ENCODE measurements at places on chromosomes 2 and 18.

- no peak for ATAC-seq
Observed at GRCh38 chr18:37869051-37869450, 303.5 kb upstream of the CELF4 start.

DNA sequence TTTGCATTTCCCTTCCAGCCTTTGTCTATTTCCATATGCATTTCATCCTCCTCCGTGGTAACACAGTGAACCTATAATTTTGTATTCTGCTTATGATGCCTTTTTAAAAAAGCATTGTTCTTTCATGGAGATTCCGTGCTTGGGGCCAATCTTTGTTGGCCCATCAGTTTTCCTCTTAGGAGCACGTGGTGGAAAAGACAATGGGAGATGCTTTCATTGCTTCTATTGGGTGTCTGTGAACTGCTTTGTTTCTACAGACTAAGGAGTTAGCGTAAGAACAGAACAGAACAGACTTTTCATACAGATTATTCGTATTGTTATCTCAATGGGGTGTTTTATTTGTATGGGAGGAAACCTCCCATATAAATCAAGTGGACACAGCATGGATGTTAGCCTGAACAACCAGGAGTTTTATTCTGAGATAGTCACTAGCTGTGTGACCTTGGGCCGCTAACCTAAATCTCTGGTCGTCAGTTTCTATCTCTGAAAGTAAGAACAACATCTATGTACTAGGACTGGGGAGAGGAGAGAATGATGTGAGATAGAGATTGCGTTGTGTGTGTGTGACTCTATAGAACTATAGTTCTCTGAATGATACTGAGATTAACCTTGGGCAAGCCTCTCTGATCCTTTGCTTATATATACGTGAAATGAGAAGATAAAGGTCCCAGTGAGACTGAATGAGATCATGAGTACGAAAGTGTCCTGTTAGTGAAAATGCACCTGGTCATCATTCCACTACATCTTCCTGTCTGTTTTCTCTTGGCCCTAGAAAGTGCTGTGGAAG lies 22.9 kb upstream of the YWHAQ start:
- no peak for ATAC-seq

DNA sequence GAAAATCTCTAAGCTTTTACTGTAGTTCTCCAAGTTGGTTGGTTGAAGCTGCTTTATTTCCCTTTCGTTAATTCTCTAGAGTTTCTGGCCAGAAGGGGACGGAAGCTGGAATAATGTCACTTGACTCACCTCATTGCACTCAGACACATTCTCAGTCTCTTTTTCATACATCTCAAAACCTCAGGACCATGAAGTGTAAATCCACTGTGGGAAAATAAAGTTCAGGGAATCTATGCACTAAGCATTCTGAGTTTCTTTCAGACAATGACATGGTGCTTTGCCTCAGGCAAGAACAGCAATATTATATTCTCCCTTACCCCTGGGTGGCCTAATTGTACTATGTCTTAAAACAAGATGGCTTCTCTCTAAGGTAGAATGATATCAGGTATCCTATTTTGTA lies 167.8 kb downstream of the PRPF40A start:
- no peak for ATAC-seq

DNA sequence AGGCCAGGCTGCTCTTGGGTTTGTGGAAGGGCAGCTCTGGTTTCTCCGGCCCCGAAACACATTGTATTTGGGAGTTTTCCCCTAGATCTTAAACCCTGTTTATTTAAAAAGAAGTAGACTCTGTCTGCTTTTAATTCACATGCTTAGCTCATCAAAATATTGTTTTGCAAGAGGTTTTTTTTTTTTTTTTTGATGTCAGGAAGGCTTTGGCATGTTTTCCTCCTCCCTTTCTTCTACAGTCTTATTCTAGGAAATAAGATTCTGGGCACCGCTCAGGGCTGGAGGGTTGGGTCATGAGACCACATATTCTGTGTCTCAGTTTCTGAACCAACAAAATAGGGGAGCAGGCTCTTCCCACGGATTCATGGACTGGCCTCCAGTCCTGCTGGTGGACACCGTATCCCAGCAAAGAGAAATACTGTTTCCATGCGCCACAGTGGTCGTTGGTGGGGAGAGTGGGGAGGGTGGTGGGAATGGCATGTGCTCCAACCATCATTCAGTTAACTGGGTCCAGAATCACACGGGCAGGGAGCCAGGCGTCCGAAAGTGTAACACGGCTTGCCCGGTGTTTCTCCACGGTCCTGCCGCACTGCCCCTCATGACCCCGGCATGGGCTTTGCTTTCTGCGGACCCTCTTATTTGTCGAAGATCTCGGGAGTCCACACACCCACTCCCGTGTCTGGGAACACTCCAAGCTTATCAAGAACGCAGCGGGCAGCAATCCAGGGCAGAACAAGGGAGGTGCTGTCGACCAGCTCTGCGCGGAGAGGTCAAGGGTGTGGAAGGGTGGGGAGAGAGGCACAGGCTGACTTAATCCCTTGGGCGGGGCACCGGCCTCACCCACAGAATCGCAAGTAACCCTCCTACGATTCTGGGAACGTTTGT lies 176.7 kb downstream of the GLI2 start:
- ATAC-seq = no peak

- ATAC-seq = no peak
Observed at GRCh38 chr2:17680119-17680518, 73.5 kb downstream of the SMC6 start.

- no peak for ATAC-seq
Observed at GRCh38 chr2:134352844-134353243, 99.0 kb downstream of the MGAT5 start.

DNA sequence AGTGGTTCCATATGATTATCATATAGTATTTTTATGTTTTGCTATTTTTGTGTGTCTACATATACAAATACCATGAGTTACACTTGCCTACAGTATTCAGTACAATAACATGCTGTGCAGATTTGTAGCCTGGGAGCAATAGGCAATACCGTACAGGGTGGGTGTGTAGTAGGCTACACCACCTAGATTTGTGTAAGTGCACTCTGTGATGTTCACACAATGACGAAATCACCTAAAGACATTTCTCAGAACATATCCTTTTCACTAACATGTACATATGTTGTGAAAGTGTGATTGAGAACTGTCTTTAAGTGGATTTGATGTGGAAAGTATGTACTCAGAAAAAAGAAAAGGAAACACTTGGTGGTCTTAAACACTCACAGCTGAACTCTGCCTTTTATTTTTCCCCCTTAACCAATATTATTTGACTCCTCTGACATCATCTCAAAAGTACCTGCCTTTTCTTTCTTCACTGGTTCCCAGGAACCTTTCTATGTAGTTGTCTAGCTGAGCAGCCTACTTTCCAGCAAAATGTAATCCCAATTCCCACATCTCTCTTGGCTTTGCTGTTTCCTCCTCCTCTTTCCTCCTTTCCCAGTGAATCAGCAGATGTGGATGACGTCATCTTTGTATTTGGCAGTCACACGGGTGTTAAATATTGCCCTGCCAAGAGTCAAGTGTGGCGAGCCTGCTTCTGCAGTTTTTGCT lies 47.7 kb downstream of the OSBPL6 start:
- ATAC-seq = no peak

DNA sequence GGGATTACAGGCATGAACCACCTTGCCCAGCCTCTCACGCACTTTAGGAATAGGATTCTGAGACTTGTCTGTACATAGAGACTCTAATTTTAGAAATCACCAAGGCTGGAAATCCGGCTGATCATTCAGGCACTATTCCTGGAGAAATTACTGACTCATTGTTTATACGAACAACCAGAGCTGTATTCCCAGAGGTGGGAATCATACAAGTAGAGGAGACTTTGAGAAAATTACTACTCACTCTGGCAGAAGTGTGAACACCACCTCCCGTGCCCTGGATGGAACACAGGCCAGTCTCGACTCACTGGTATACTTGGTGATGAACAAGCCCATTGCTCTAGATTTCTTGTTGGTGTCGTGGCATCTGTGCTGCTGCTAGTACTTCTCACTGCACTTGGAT lies 5.8 kb upstream of the ADNP2 start:
- ATAC-seq = no peak

DNA sequence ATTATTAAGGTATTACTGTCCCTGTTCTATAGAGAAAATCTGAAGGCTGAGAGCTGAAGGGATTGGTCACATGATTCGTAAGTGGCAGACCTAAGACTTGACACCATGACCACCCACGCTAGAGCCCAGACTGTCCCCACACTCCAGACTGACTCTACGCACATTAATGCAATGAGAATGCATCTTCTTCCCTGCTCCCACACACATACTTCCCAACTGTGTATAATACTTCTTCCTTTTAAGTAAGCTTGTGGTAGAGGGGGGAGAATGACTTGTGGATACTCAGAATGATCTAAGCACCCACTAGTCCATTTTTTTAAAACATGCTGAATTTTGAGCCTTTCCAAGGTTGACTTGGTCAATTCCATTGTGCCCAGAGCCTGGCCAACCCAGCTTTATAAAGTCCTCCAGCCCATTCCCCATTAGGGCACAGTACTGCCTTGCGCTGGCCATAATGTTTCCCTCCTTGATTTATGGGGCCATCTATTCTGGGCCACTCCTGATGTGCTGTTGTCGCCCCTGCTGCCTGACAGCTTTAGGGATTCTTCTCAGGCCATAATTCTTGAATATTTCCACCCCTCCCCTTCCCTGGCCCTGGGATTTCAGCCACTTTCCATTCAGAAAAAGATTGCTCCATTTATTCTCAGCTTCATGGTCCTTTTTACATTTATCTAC lies 28.7 kb downstream of the ALK start:
- ATAC-seq = no peak

GRCh38 chr2:201070948-201071478 lies 458 bp downstream of the HYCC2 start:
- ATAC-seq = peak; percentile 11

DNA sequence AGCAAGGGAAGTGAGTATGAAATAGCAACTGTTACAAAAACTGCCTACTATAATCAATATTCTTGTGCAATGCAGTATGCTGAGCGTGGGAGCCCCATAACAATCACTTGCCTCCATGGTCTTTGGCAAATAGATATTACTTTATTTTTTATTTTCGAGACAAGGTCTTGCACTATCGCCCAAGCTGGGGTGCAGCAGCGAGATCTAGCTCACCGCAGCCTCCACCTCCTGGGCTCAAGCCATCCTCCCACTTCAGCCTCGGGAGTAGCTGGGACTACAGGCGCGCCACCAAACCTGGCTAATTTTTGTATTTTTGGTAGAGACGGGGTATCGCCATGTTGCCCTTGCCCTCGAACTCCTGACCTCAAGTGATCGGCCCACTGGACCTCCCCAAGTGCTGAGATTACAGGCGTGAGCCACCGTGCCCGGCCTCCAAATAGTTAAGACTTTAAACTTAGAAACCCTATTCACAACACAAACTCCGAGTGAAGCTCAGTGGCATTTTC lies 1.2 kb upstream of the CCNT2 start:
- no peak for ATAC-seq

GRCh38 chr18:75897386-75897785 lies 469.9 kb upstream of the SMIM21 start:
- ATAC-seq = no peak

DNA sequence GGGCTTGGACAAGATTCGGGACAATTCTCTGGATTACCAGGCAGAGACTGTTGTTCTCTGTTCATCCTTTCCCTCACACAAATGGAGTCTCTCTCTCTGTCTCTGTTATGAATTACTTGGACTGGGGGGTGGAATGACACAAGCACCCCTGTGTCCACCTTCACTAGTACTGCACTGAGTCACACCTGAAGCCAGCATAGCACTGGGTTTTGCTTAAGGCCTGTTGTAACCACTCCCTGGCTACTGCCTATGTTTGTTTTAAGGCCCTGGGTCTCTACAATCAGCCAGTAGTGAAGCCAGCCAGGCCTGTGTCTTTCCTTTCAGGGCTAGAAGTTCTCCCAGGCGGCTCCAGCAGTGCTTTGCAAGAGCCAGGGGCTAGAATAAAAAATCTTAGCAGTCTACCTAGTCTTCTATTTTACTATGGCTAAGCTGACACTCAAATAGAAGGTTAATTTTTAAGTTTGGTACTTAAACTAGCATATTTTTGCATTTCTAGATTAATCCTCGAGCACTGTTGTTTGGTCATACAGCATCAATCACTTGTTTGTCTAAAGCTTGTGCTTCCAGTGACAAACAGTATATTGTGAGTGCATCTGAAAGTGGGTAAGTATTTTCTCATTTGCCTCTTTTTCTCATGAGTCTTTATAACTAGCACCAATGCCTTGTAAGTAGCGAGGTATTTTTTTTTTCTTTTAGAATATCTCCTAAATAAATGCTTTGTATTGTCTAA lies 27.8 kb downstream of the WDR7 start:
- no peak for ATAC-seq

DNA sequence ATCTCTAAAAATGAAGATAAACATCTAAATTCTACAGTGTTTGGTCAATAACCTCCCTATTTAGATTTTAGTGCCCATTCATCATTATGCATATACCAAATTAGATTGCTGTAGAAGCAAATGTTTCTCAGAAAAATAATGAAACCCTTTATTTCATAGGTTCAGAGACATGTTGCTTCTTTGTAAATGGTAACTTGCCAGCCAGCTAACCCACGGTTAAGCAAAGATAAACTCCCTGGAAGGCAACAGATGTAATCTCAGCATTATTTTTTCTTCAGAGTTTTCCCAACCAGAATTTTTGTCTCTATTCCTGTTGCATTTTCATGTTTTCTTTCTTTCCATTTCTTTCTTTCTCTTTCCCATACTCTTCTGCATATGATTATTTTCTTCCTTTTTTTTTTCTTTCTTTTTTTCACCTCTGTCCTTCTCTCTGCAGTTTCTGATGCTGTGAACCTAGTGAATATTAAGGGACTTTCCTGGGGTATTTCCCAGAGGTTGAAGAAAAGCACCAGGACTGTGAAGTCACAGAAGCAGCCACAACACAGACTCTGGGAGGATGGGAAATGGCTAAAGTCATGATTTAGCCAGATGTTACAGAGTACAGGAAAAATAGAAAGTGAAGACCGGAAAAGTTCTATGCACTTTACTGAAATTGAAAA lies 50.0 kb upstream of the DSG1 start:
- no peak for ATAC-seq

DNA sequence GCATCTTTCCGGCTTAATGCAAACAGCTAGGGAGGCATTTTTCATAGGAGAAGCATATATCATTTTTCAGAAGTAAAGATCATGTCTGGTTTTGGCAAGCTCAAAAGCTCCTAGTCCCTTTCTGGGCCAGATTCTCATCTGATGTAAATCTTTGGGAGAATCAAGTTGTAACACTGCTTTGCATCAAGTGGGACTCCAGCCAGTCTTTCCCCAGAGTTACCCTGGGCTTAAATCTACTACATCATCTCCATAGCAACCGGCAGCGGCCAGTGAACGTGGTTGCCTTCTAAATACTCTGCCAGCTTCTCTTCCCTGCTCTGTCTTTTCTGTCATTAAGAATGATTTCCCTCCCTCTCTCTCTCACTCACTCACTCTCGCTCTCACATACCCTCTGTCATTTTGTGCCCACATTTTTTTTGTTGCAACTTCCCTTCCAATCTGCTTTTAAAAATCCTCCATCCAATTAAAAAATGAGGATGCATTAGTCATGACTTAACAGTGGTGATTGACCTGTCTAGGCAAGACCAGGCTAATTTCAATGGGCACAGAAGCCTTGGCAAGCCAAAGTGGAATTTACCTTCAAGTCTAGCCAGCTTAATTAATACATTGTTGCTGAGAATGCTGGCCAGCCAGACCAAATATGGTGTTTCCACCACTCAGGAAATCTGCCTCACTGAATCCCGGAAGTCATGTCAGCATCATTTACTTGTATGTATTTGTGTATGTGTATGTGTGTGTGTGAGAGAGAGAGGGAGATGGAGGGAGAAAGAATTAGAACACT lies 93.0 kb downstream of the NRP2 start:
- no peak for ATAC-seq
